ENCODE measurements at places on chromosomes 13 and 19.

GRCh38 chr13:22855926-22856325 is 324.9 kb upstream of the SGCG start:
- DNase-seq: no peak

DNA sequence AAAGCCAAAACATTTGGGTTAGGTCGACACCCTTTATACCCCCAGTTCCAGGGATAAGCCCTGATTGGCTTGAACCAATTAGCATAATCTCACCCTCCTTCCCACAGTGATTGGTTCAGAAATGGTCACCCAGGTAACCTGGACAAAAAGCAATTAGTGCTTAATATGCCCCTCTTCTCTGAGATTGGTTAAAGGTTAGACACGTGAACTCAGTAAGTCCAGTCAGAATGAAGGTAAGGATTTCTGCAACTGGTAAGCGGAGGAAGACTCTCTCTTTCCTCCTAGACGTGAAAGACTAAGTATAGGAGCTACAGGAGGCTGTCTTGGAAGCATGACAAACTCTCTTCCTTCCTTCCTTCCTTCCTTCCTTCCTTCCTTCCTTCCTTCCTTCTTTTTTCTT is 1.3 kb upstream of the PNMA8C start:
- no peak for DNase-seq

GRCh38 chr19:37505958-37506386 is 767 bp upstream of the ZNF793 start:
- DNase-seq: no peak

GRCh38 chr19:917323-918151 is at the start of gene KISS1R:
KISS1R (plus strand) TSS chr19:917333; CDS start chr19:917503, 170 bp downstream.
- DNase-seq: no peak

- no peak for DNase-seq
Measured at GRCh38 chr19:50735869-50736268, 12.7 kb downstream of the CLEC11A start.

DNA sequence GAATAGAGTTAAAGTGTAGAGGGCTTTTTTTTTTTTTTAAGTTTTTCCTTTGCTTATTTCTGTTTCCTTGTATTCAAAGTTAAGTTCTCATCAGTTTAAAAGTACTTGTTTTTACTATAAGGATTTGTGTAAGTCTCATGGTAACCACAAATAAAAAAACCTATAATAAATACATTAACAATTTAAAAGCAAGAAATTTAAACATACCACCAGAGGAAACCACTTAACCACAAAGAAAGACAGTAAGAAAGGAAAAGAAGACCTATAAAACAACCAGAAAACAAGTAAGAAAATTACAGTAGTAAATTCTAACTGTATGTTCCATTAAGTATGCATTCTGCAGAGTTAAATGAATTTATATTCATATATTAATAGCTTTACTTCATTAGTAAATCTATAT is 999.1 kb upstream of the ATXN8OS start:
- DNase-seq: no peak

GRCh38 chr13:98839856-98840769 is 87.6 kb upstream of the SLC15A1 start:
- DNase-seq: peak; percentile 39

GRCh38 chr19:16051254-16052025 is 24.9 kb upstream of the TPM4 start:
- no peak for DNase-seq

DNA sequence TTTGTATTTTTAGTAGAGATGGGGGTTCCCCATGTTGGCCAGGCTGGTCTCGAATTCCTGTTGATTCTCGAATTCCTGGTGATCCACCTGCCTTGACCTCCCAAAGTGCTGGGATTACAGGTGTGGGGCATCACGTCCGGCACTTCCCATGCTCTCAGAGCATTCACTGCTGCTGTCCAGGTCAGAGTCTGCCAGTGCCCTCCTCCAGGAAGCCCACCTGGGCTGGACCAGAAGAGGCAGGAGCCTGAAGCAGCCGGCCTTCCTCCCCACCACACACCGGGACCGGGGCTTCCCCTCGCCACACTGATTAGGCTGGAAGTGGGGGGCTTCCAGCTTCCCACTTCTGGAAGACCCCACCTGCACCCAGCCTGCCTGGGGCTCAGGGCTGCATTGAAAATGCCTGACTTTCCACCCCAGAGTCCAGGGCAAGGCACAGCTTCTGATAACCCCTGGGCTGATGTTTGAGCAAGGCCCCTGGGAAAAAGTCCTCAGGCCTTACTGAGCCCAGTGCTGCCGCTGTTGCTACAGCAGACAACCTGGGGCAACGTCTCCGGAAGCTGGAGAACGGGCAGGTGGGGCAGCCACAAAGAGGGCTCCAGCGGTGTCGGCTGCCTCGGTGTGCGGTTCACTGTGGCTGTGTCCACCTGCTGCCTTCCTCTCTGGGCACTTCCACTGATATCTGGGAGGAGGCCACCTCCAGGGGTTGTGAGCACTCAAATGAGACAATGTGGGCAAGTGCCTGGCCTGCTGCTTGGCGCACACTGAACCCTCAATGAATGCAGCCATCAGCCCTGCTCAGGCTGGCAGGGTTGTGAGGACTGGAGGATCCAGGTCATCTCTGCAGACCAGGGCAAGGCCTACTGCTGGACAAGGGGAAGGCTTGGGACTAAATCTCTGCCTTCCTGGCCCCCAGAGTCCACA is 22.6 kb downstream of the CEBPA start:
- DNase-seq: no peak

DNA sequence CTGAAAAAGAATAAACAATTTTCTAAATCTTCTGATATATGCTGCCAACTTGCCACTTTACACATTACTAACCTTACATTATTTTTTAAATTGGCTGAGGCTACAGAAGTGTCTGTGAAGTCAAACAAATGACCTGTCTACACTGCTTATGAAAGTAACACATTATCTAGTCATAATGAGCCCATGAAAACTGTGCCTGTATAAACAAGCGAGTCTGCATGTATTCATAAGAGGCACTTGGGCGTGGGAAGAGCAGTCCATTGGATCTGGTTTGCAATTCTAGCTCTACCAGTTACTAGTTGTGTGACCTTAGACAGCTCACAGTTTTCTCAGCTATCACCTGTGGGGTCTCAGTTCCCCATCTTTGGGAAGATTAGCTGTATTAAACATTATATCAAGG is 3.1 kb downstream of the VPS36 start:
- DNase-seq: no peak

GRCh38 chr19:1232652-1233072 is 5.1 kb downstream of the CBARP start:
- no peak for DNase-seq

DNA sequence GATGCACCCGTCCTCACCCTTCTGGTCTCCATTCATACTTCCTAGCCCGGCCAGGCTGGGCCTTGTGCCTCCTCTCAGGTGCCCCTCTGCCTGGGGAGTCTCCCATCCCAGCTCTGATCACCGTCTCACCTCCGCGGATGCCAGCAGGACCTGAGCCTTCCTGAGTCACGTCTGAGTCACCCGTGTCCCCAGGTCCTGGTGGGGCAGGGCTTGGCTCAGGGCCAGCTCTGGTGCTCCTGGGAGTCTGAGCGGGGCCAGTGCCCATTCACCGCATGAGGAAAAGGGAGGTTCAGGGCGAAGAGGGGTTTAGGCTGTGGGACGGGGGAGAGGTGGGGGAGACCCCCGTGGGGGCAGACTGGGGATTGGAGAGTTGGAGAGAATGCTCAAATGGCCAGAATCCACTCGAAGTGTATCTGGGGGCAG is 593 bp downstream of the ATP8B3 start:
- DNase-seq: peak; percentile 53

DNA sequence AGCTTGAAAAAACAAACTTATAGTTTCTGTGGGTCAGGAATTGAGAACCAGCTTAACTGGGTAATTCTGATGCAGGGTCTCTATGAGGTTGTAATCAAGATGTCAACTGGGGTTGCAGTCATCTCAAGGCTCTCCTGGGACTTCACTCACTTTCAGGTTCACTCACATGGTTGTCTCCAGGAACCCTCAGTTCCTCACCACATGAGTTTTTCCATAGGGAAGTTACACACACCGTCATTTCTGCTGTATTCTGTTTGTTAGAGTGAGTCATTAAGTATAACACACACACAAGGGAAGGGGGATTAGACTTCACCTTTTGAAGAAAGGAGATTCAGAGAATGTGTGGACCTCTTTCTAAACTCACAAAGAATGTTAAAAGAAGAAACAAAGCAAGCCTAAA is 34.9 kb upstream of the MLNR start:
- DNase-seq: no peak

DNA sequence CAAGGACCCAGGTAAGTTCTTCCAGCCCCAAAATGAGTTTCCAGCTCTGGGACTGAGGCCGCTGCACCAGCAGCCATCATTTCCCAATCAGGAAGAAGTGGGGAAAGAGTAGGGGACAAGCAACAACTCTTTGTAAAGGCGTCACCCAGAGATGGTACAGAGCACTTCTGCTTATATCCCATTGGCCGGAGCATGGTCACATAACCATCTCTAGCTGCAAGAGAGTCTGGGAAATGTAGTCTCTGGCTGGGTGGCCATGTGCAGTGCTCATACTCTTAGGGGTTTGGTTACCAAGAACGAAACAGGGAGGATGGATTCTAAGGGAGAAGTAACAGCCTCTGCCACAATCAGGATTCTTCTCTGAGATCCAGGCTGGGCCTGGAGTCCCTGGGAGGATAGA is 26.3 kb downstream of the CKM start:
- DNase-seq: no peak

- DNase-seq: no peak
Measured at GRCh38 chr13:97313551-97314260, 91.6 kb downstream of the MBNL2 start.

DNA sequence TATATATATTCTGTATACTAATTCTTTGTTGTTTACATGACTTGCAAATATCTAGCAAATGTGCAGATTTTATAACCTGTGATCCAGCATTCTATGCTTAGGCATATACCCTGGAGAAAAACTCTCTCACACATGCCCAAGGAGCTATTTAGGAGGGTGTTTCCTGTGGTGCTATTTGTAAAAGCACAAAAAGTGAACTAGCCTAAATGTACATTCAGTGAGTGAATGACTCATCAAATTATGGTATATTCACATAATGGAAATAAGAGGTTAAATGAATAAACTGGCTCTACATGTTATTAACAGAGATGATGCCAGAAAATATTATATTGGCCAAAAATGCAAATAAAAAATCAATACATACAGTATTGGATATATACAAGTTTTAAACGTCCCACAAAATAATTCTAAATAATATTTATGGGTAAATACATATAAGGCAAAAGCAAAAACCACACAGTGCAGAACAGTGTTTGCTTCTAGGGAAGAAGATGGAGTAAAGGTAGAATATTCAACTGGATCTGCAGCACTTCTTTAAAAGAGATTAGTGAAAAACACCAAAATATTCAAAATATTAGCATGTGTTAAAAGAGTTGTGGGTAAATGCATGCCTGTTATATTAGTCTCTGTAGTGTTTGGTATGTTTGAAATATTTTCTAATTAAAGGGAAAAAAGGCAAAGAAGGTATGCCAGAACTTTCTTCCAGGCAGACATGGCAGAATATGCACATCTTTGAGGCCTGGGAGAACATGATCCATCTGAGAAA is 344.7 kb downstream of the KLF5 start:
- no peak for DNase-seq

DNA sequence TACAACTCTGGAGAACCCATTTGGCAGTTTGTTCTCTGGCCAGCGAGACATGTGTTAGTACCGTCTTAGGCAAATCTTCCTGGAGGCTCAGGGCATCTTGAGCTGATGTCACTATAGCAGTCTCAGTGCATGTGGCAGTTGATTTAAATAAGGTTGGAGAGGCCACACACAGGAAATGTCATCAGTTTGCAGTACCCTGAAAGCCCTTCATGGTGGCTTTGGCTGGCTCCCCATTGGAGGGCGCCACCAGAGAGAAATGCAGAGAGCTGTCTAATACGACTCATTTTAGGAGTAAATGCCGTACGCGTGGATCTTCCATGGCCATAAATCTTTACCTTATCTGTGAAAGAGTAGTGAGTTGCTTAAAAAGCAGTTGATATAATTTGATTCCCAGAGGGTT is 163.1 kb downstream of the STK24 start:
- DNase-seq: no peak

DNA sequence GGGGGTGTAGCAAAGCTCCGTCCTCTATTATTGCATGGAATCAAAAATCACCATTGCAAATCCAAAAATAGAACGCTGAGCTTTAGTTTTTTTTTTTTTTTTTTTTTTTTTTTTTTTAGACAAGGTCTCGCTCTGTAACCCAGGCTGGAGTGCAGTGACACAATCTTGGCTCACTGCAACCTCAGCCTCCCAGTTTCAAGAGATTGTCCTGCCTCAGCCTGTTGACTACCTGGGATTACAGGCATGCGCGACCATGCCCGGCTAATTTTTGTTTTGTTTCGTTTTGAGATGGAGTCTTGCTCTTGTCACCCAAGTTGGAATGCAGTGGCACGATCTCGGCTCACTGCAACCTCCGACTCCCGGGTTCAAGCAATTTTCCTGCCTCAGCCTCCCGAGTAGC is 15.3 kb upstream of the ZNF77 start:
- DNase-seq: no peak

DNA sequence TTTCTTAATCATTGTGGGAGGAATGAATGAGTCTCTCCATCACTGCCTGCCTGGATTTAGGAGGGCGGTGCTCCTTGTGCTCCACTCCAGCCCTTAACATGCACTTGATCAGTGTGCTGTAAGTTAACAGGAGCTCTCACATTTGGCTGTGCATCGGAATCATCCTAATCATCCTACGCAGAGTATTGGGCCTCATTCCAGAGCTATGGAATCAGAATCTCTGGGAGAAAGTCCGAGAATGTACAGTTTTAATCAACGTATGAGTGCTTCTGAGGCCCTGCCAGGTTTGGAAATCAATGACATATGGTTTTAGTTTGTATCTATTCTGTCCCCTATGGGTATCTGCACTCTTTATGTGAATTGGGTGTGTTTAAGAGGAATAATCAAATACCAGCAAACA is 34.9 kb upstream of the DCLK1 start:
- DNase-seq: no peak

DNA sequence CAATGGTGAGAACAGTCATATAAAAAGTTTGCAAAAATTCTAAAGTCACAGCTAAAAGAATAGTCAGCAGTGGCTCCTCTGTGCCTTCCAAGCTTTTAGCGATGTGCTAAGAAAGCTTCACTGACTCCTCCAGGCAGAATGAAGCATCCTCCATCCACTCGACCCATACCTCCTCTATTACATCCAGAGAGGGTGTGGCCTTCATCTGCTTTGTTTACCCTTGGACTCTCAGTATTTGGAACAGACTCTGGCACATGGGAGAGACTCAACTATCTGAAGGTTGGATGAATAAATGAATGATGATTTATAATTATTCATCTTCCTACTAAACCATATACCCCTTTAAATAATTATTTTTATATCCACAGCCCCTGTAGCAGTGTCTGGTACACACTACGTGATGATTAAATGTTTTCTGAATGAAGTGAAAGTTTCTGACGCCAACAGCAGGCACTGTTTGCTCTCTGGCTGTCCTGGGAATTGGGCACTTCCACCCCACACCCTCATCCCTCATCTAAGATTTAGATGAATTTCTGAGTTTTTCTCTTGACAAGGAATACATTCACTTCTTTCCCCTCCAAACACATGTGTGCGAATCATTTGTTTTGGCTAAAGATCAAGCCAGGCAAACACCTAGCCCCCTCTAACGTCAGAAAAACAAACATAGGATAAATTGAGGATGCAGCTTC is 93.9 kb downstream of the NUFIP1 start:
- DNase-seq: no peak

- DNase-seq: no peak
Measured at GRCh38 chr13:113766035-113766800, 7.2 kb downstream of the TMEM255B start.
